Left renal pelvis (tissue), 4 donors: ENCODE measurements at places on chromosomes 3 and 15. TPM values are rescaled to one million over a fixed set of nuclear protein-coding genes. Genes with fewer than 3 reads are reported as not detected.

AP3B2 gene
- polyA plus RNA-seq = 2.0 TPM

- DNase-seq = peak; percentile 41
Observed at GRCh38 chr3:100402256-100402655, 917 bp downstream of the LNP1 start.

PRR20G gene
- polyA plus RNA-seq = not detected

SLC28A1 gene
- 6.4 TPM for polyA plus RNA-seq

DNA sequence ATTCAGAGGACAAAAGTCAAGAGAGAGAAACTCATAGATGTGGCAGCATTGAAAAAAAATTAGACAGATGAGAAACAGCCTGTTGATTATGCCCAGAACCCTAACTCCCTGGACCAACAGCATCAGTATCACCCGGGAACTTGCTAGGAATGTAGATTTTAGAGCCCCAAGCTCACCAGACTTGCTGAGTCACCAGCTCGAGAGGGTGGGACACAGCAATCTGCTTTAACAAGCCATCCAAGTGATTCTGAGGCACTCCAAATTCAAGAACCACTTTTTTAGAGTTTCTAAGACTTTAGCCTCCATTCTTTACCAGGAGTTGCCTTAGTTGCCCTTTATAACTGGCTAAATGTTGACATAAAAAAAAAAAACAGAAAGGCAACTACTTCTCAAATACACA, 70.9 kb downstream of the CGGBP1 start:
- no peak for DNase-seq

GRCh38 chr3:187208159-187208558, 10.9 kb downstream of the RTP1 start:
- DNase-seq = no peak

DNA sequence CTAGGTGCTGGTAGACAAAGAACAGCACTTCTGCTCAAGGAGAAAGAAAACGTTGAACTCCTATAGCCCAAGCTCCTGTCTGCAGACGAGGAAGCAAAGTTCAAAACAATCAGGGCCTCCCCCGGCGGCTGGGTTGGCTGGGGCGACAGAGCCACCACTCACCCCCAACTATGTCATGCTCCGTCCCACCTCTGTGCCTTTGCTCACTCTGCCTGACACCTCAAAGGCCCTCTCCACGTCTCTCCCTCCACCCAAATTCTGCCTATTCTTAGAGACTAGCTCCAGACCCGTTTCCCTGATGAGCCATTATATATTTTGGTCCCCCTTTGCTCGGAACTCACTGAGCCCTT, 304.3 kb downstream of the TLE3 start:
- no peak for DNase-seq

GRCh38 chr15:95836536-95836935, 494.0 kb upstream of the NR2F2 start:
- DNase-seq = no peak
